ENCODE measurements at places on chromosomes 1 and 21.

DNA sequence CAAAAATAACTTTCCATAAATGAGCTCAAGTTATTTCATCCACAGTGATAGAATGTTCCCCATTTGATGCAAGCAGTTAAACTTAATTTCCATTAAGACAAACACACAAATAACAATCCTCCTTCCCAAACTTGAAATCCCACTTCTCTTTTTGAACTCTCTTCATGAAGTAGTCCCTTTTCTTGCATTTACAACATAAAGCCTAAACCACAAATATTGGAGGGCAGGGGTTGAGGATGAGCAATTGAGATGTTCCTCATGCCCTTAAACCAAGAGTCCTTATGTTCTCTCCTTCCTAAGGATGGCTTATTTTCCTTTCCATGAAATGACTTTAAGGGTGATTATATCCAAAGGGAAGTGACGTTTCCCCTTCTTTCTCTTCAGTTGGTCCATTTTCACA is 228.8 kb downstream of the DISC1 start:
- no peaks in the 10 kb centered on the region for H3K27me3 ChIP-seq
- H3K4me3 ChIP-seq, result no peak overlapping the region
- no peak for DNase-seq
- H3K36me3 ChIP-seq, result no peaks in the 10 kb centered on the region

- no peaks in the 10 kb centered on the region for H3K4me1 ChIP-seq
- no peak for DNase-seq
- H3K27ac ChIP-seq, result no peak overlapping the region
- H3K36me3 ChIP-seq, result no peaks in the 10 kb centered on the region
- no peak overlapping the region for H3K4me3 ChIP-seq
These were observed 151.7 kb upstream of the NR5A2 start for GRCh38 chr1:199875856-199876255.

DNA sequence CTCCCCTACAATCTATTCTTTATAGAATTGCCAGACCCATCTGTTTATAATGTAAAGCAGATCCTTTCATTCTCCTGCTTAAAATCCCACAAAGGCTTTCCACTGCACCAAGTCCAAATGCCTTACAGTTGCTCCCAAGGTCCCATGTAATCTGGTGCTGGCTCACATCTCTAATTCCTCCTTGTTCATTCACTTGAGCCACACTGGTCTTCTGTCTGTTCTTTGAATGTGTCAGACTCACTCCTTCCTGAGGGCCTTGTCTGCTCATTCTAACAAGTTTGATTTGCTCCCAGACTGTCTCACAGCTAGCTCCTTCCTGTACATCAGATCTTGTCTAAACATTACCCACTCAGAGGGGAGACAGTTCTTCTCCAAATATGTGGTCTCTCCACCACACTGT is 38.9 kb downstream of the ALG14 start:
- no peaks in the 10 kb centered on the region for H3K4me1 ChIP-seq
- H3K27ac ChIP-seq, result no peak overlapping the region
- H3K4me3 ChIP-seq, result no peak overlapping the region
- H3K27me3 ChIP-seq, result no peaks in the 10 kb centered on the region
- peaks cover 4% of the 10 kb centered on the region for H3K36me3 ChIP-seq

- no peak overlapping the region for H3K27ac ChIP-seq
- H3K36me3 ChIP-seq, result no peaks in the 10 kb centered on the region
- no peak for DNase-seq
These were observed 274.7 kb upstream of the SNX7 start for GRCh38 chr1:98386675-98387440.

DNA sequence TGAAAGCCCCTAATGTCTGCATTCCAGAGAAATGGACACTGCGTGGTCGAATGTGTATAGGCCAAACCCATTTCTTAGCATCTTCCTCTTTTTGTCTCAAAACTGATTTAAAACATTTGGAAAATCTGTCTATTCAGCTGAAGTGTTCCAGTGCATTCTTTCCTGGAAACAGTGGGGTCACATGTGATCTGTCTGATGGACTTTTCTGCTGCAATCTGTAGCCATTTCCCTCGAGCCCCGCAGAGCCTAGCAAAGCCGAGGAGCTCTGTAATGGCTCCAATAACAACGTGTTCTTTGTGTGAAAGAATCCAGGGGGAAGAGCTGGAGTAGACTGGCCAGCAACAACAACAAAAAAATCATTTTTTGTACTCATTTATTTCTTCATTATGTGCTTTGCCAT is 329.3 kb downstream of the BARHL2 start:
- no peak overlapping the region for H3K4me3 ChIP-seq
- no peaks in the 10 kb centered on the region for H3K27me3 ChIP-seq

All from left ventricle myocardium inferior (tissue), 1 donor.